ENCODE measurements at places on chromosomes 1 and 21. TPM values are rescaled to one million over a fixed set of nuclear protein-coding genes. Genes with fewer than 3 reads are reported as not detected.
A peak's percentile ranks its signal among the peaks of the same experiment; 100 is the strongest.

GRCh38 chr1:246283771-246284410 is 223.2 kb downstream of the SMYD3 start:
- DNase-seq, result no peak

DNA sequence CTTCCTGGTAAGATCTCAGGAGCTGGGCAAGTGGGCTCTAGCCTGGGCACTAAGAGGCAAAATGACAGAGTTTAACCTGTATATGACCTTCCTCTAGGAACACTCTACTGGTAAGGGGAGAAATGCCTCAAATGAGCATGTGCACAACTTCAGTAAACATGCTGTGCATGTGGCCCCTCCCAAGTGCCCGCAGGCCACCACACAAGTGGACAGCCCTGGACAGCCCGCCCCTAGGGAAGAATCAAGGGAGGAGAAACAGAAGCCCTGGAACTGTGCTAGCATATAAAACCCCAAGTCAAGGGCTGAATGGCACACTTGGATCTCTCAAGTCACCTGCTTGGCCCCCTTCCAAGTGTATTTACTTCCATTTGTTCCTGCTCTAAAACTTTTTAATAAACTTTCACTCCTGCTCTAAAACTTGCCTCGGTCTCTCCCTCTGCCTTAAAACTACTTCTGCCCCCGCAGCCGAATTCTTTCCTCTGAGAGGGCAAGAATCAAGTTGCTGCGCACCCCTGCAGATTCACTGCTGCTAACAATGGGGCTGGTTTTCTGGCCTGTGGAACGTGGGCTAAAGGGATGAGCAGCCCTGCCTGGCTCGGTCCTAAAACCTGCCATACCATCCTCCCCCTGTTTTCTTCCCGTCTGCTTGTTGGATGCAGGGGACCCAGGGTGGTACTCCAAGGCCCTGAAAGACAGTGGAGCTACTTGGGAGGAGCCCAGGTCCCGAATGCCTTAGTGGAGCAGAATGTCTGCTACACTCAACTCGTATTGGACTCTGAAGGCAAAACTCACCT is 93.5 kb downstream of the IER5 start:
- no peak for DNase-seq

DNA sequence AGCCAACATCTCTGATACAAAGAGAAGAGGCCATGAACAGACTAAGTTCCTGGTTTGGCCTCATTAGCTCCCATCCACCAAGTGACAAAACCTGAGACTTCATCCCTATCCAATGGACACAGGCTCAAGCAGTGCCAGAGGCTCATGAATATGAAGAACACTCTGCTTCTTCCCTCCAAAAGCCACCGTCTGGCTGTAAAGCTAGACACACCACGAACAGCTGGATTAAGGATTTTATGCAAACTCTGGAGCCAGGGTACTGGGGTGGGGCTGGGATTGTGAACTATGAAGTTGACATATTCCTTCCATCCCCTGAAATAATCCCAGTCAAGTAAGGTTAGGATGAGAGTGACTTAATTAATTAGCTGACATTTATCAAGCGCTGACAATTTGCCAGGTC is 139.4 kb downstream of the CSMD2 start:
- DNase-seq, result no peak

- no peak for DNase-seq
These were observed 1.6 kb upstream of the CLIC4 start for GRCh38 chr1:24743404-24744211.

GRCh38 chr1:174954671-174955669 is 44.8 kb upstream of the CACYBP start:
- DNase-seq, result no peak

DNA sequence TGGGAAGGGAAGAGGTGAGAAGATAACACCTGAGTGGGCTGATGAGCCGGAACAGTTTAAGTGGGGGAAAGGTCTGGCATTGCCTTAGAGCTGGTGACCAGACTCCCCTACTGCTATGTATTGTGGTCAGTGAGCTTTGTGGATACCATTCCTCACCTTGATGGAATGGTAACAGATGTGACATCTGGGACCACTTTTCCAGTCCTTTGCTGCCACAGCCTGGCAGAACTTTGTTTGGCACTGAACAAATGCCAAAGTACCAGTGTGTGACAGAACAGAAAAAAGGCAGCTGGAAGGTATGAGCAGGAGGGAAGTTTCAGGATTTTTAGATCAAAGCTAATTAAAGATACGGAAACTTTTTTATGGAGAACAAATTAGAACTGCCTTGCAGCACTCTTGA is 6.2 kb downstream of the MED8 start:
- DNase-seq, result no peak

DNA sequence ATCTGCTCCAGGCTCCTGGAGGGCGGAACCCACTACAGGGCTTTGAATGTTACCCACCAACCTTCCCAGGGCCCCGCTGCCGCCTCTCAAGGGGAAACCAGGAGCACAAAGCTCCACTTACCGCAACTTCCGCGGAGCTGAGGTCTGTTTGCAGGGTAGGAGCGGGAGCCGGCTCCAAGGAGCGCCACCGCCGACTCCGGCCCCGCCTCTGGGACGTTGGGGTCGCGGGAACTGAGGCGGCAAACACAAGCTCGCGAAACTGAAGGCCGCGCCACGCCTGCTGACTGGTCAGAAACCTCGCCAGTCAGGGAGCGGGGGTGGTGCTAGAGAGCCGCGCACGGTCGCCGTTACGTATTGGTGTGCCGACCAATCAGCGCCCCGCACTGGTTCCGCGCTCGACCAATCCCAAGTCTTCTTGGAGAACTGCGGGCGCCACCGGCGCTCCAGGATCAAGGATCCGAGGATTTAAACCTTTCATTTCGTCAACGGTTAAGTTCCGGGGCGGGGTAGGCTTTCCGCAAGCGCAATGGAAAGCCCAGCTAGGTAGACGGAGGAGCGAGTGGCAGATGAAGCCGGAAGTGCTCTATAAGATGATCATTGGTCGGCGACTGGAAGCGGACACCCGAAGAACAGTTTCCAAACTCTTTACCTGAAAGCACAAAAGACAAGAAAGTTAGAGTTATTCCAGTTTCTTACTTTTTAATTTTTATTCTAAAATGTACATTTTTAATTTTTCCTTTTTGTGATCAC is at the start of gene STIL:
TSS of gene STIL (minus strand) at position 233 of the 750 bp plus-strand sequence. CDS start 3,828 bp downstream, outside the sequence.
- DNase-seq, result peak; percentile 99

DNA sequence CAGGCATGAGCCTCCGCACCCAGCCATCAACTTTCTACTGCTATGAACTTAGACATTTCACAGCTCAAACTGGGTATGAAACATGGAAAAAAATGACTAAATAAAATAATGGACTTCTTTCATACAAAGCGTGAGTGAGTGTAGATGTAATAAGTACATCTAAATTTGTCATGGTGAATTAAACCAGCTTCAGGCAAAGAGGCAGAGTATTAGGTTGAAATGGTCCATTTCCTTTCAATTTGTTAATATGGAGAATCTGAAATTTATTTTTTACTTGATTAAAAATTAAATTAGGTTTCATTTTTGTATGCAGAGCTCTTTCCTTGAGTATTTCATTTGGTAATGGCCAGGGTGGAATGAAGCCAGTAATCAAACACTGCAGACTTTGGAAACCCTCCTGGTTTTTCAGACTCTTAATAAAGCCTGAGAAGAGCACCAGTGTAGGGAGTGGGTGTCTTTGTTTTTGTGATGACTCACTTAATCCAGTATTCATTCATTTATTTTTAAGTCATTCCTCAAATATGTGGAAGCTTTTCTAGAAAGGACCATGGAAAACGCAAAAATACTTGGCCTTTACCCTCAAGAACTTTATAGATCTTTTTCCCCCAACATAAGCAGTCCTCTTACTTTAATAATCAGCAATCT is 49.2 kb downstream of the ALG14 start:
- no peak for DNase-seq

GRCh38 chr21:16535102-16535422 is 805.3 kb downstream of the USP25 start:
- peak; percentile 82 for DNase-seq

- no peak for DNase-seq
These were observed 106.7 kb upstream of the GNG12 start for GRCh38 chr1:67939942-67940341.

DNA sequence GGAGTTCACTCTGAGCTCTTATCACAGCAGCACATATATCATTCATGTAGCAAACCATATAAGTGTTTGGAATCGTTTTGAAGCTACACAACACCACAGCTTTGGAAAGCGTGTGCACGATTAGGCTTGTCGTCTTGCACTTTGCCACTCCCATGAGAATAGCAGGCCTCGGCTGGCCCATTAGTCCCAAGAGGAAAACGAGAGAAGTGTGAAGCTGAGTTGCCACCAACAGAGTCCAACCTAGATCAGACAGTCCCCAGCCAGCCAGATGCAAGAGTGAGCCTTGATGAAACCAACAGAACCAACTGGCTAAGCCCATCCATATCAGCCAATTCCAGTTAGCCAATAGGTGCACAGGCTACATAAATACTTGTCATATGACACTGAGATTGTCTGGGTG is 238.4 kb downstream of the C1orf94 start:
- DNase-seq, result no peak

DNA sequence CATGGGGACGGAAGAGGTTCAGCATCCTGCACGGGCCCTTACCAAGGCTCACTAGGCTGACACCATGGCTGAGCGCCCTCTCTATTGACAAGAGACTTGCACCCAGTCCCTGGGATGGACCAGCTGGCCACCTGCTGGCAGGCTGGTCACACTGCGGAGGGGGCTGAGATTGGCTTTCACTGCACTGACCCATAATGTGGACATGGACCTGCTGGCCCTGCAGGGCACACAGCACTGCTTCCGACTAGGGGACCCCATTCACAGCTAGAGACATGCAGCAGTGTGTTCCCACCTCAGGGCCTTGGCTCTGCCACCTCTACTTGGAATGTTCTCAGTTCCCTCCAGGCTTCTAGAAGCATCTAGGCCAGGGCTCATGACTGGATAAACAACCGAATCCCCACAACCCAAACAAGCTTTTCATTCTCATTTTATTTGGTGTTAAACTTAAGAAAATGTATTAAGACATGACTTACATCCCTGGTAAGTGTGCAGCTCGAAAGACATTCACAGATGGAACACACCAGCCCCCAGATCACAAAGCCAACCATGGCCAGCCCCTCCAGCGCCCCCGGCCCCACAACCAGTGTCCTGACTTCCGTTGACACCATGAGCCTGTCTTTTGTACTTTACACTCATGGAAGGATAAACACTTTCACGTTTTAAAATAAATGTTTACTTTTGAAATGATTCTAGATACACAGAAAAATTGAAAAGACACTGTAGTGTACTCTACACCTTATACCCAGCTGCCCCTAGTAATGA is 9.3 kb upstream of the SRARP start:
- no peak for DNase-seq

DNA sequence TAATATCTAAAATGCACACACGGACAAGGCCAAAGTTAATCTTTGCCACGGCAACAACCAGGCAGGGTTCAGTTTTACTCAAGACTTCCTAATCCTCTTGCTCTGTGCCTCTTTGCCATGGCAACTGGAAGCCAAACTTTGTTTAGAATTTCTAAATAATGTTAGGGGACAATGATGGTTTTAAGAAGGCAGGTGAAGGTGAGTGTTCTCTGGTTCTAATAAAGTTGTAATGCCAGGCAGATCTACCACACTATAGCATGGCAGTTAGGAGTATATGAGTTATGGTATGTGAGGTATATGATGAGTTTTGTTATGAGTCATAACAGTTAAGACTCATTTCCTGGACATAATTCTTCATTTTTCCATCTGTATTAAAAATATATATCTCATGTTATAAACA is 2.7 kb downstream of the PTPRC start:
- DNase-seq, result no peak

DNA sequence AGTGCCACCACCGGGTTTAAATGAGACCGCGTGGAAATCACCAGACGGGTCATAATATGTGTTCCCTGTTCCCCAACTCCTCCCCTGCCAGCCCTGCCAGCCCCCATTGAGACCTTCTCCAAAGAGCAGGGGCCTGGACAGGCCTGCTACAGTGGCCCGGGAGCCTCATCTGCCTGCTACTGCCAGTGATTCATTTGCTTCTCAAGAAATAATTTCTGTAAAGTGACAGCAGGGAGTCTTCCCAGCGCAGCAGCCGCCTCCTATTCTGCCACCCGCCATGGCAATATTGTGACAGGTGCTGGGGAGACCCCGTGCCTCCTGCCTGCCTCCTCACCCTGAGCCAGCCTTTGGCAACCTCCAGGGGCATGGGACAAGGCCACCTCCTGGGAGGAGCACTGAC is 8.9 kb downstream of the IFFO2 start:
- DNase-seq, result no peak

- DNase-seq, result no peak
These were observed 15.1 kb downstream of the USP25 start for GRCh38 chr21:15744926-15745325.

GRCh38 chr1:184800876-184801275 is 46.2 kb upstream of the EDEM3 start:
- no peak for DNase-seq

GRCh38 chr1:41573785-41574713 is 89.6 kb upstream of the EDN2 start:
- DNase-seq, result peak; percentile 75

DNA sequence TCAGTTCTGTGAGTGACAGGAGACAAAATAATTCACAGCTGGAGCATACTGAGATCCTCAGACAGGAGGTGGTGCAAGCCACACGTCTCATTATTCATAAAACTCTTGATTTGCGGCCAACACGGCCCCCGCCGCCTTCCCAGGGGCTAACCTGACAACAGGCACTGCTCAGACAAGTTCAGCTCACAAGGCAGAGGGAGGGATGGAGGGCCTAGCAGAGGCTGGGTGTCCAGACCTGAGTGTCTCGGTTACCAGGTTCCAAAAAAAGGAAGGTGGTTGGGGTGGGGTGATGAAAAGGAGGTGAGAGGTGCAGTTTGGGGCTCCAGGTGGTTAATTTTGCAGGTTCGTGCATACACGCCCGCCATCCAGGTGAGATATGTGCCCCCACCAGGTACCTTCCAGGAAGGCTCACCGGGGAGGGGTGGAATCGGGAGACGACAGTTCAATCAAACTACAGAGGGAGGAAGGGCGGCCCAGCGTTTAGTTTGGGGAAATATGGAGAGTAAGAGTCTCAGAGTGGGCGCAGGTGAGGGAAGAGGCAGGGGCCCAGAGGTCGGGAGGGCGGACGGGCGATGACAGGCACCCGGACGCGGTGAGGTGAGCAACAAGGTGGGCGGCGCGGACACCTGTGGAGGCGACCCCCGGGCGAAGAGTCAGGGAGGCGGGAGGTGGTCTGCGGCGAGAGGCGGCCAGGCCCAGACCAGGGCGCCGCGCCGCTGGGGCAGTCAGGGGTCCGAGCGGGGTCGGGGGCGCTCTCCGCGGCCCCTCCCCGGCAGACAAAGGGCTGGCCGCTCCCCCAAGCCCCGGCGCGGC is 629 bp downstream of the CTNNBIP1 start:
- no peak for DNase-seq

- DNase-seq, result peak; percentile 69
These were observed 109.6 kb downstream of the KCNN3 start for GRCh38 chr1:154760469-154760933.

GRCh38 chr1:245825128-245825901 is 670.5 kb downstream of the KIF26B start:
- no peak for DNase-seq

The AMY2B gene
- 79.0 TPM for total RNA-seq

The HJV gene
- total RNA-seq, result not detected

The SLC45A3 gene
- total RNA-seq, result 1.3 TPM

The DCDC2B gene
- total RNA-seq, result not detected

The CELA2B gene
- total RNA-seq, result not detected

The OR2T35 gene
- total RNA-seq, result not detected

The GPR161 gene
- total RNA-seq, result 4.5 TPM

The PHTF1 gene
- 16.4 TPM for total RNA-seq

The KCNN3 gene
- total RNA-seq, result 1.6 TPM

The ABCA4 gene
- total RNA-seq, result 1.3 TPM

The LEFTY1 gene
- not detected for total RNA-seq

The SYT6 gene
- total RNA-seq, result 0.15 TPM

Data from breast epithelium (tissue), 4 donors.